ENCODE measurements at places on chromosomes 4 and X.

DNA sequence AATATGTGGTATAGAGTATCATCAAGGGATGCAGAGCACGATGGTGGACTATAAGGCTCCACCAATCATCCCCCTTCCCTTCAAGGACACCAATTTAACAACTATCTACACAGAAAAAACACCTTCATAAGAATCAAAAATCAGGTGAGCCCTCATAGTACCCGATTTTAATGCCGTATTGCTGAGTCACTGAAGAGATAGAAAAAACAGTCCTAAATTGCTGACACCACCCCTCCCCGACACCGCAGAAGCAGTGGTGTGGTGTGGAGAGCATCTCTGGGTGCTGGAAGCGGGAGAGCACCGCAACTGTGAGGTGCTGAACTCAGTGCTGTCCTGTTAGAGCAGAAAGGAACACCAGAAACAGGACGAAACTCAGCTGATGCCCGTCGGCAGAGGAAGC, 49.3 kb downstream of the ABCB7 start:
- no peak for DNase-seq

GRCh38 chr4:107164962-107165475, 128.9 kb upstream of the DKK2 start:
- no peak for DNase-seq

DNA sequence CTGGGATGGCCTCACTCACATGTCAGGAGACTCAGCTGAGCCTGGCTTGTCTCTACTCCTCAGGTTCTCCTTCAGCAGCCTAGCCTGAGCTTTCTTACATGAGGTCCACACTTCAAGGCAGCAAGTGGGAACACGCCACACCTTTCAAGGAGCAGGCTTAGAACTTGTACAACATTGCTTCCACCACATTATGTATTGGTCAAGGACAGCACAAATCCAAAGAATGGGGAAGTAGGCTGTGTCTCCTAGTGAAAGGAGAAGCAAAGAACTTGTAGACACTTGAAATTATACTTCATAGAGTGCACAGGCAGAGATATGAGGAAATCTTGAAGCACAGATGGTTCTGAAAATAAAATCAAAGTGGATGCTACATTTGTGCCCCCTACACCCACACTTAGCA, 120.9 kb upstream of the NOCT start:
- no peak for DNase-seq

DNA sequence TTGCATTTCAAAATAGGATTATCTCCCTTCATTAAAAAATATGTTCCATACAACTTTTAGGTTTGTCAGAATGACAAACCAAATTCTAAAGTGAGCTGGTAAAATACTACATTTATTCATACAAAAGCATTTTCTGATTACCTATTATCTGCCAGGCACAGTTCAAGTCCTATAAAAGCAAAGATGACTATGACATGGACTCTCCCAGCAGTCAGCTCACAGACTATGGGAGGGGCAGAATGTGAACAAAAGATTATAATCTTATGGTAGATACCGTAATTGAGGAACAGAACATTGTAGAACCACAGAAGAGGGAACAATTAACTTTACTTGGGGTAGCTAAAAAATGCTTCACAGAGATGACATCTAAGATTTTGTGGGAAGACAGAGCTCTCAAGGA, 12.4 kb downstream of the PAQR3 start:
- DNase-seq = no peak

DNA sequence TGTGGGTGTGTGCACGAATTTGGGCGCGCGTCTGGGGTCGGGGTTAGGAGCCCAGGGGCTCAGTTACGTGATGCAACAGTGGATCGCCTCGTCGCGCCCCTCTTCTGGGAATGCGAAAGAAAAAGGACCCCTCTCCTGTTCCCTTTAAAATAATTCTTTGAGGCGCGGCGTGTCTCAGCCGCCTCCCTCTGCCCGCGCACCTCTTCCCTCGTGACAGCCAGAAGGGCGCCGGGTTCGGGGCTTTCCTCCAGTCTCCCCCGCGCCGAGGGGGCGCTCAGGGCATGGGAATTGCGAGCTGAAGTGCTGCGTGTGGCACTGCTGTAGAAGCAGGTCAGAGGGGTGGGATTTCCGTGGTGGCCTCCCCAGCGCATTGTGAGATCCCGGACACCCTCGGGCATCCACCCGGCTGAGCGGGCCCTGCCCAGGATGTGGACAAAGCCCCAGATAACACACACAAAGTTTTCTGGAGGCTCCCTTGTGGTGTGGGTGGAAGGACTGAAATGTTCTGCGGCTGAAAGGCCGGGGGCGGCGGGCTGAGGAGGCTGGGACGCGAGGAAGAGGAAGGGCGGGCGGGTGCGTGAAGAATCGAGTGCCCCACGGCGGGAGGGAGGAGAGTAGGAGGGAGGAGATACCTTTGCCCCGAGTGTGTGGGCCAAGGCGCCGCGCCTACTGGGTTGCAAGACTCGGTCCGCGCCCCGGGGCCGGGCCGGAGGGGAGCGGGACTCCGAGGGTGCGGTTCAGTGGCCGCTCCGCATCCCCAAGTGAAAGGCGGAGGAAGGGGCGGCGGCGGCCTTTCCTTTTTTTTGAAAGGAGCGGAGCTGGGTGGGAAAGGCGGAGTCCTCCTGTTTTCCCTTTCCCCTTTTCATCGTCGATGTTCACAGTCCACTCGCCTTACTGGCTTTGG, 752 bp downstream of the SEPTIN11 start:
- peak; percentile 43 for DNase-seq

GRCh38 chr4:15765391-15765790, 12.7 kb upstream of the CD38 start:
- DNase-seq = peak; percentile 68

Data from CMK (cell line).